ENCODE measurements at places on chromosomes 6 and 20.

DNA sequence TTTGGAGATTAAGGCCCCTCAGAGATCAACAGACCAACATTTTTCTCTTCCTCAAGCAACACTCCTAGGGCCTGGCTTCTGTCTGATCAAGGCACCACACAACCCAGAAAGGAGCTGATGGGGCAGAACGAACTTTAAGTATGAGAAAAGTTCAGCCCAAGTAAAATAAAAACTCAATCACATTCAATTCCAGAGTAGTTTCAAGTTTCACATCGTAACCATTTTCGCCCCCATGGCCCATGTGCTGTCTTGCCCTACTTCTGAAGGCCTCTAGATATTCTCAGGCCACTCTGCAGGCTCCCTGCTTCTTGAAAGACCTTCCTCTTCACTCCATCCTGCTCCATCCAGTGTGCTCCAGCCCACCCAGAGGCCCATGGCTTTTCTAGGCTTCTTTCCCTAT is 4.2 kb downstream of the IL17A start:
- DNase-seq, result no peak

DNA sequence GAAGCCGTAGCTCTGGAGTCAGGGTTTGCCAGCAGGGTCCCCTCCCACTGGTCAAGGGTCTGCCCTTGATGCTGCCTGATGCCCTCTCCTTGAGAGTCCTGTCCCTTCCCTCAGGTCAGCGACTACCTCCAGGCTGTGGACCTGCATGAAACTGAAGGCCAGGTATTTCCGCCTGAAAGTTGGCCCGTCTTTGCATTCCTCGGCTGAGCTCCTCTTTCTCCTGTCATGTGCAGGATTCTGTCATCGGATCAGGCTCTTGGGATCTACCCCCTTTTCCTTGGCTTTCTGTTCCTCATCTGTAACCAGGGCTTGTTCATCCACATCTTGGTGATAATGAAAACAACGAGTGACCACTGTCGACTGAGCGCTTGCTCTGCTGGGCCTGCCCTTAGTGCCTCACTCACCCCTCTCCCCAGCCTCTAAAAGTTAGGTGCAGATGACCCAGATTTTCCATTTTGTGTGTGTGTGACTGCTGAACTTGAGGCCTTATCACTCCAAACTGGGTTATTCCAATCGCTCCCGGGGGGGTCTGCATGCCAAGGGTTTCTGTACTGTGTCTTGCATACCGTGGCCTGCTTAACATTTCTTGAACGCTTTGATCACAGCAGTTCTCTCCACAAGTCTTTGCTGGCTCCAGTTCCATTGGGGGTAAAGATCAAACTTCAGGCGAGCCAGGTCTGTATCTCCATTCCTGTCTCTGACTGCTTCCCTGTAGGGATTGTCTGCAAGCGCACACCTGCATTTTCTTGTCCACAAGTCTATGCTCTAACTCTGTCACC is 81.6 kb downstream of the DTD1 start:
- no peak for DNase-seq

GRCh38 chr6:66291905-66292304 is 584.9 kb upstream of the EYS start:
- DNase-seq, result no peak

- DNase-seq, result no peak
Measured at GRCh38 chr6:156396068-156396771, 381.0 kb upstream of the ARID1B start.

- DNase-seq, result peak; percentile 47
Measured at GRCh38 chr6:69835414-69836179, 30.8 kb upstream of the COL19A1 start.

DNA sequence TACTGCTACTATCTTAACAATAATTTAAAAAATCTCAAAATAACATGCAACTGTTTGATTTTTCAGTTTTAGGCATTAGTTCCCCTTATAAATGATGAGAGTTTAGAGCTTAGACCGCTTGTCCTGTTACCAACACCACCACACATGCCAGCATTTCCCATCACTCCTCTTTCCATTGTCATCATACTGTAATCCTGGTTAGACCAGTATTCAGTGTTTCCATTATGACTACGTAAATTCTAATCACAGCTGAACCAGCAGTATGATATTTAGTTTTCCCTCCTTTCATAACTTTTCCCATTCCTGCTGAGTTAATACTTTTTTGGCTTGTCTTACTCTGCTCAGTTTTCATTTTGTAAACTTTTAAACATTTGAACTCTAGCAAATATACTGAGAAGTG is 12.2 kb upstream of the TBC1D20 start:
- no peak for DNase-seq

DNA sequence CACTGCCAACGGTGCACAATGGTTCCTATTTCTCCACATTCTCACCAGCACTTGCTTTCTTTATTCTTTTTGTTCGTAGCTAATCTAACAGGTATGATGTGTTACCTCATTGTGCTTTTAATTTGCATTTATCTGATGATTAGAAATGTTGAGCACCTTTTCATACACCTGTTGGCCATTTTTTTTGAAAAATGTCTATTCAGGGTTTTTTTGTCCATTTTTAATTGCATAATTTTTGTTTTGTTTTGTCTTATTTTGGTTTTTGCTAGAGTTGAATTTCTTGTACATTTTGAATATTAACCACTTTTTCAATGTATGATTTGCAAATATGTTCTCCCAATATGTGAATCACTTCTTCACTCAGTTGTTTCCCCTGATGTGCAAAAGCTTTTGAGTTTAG is 150.6 kb downstream of the TENT5A start:
- no peak for DNase-seq

- no peak for DNase-seq
Measured at GRCh38 chr6:150680510-150680909, 80.8 kb downstream of the PLEKHG1 start.

DNA sequence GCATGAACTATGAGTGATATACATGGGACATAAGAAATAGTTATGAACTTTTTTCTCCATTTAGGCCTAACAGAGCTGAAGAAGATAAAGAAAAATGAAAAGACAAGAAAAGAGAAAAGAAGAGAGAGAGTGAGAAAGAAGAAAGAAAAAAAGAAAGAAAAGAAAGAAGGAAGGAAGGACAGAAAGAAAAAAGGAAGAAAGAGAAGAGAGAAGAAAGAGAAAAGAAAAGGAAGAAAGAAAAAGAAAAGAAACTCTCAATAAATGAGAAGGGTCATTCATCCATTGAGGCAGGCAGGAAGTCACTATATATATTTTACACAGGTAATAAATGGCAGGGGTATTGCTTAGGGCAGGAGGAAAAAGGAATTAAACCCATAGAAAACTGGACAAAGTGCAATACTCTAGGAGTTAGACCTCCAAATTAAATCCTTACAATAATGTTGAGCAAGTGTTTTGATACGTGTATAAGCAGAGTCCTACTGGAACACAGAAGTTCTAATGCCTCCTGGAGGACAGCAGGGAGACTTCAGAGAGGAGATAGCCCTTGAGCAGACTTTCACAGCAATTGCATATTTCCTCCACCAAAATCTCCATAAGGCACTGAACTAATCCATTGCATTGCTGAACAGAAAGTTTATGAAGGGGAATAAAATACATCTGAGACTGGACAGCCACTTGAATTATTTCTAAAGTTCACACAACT is 86.4 kb upstream of the TENT5A start:
- no peak for DNase-seq

GRCh38 chr20:4076671-4077070 is 61.3 kb upstream of the RNF24 start:
- no peak for DNase-seq

GRCh38 chr6:108995296-108995695 is 99.3 kb downstream of the SESN1 start:
- DNase-seq, result no peak

DNA sequence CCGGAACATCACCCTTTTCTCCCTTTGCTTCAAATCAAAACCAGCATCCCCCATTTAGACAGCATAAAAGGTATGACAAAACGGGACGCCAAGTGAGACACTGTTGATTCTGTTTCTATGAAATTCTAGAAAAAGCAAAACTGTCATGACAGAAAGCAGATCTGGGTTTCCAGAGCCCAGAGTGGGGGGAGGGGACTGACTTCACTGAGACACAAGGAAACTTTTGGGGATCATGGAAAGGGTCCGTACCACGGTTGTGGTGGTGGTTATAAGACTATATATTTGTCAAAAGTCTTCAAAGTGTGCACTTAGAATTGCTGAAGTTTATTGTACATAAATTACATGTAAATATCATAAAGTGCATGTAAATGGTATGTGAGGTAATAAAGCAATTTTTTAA is 82.6 kb downstream of the SLC22A3 start:
- DNase-seq, result no peak

DNA sequence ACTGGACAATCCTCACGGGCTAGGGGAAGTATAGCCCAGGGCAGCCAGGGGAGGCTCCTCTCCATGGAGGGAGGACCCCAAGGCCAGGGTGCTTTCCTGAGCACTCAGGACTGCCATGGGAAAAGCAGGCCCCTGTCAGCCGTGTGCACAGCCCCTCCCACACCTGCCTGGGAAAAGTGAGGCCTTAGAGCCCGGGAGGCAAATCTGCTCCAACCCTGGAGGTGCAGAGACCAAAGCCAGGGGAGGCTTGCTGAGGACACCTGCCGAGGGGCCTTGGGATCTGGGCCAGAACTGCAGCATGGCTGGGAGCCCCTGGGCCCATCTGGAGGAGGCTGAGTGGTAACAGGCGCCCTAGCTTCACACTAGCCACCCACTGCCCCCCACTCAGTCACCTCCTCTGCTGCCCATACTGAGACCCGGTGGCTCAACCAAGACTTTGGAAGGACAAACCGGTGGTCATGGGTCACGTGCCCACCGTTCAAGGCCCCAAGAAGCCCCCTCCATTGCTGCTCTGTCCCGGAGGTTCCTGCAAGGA is 55.2 kb downstream of the YTHDF1 start:
- no peak for DNase-seq

DNA sequence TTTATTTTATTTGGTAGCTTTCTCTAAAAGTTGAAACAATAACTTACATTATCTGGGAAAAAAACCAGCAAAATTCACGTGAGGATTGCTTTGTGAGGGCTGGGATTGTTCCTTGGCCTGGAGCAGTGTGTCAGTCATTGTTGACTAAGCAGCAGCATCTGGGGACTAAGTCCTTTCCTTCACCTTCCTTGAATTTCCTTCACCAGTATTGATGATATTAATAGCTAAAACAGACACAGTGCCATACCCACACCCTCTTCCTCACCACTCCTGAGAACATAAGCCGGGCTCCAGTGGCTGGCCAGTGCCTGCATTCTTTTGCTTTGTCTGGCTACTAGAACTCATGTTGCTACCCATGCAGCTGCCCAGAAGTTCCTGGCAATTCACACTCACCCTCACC is 23.7 kb downstream of the PLCB1 start:
- no peak for DNase-seq

DNA sequence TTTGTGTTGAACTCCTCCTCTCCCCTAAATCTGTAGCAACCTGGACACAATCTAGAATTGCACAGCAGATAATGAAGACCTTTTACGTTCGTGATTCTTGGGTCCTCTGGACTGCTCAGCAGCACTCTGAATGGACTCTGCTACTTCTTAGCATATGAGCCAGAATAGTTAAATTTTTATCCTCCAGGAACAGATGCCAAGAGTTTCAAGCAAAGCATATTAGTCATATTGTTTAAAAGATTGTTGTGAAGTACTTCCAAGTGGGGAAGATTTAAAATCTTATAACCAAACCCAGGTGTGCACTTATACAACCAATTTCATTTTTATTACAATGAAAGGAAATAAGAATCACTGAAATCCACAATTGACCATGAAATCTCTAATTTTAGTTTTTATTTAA is 118.9 kb upstream of the EXOC2 start:
- no peak for DNase-seq

DNA sequence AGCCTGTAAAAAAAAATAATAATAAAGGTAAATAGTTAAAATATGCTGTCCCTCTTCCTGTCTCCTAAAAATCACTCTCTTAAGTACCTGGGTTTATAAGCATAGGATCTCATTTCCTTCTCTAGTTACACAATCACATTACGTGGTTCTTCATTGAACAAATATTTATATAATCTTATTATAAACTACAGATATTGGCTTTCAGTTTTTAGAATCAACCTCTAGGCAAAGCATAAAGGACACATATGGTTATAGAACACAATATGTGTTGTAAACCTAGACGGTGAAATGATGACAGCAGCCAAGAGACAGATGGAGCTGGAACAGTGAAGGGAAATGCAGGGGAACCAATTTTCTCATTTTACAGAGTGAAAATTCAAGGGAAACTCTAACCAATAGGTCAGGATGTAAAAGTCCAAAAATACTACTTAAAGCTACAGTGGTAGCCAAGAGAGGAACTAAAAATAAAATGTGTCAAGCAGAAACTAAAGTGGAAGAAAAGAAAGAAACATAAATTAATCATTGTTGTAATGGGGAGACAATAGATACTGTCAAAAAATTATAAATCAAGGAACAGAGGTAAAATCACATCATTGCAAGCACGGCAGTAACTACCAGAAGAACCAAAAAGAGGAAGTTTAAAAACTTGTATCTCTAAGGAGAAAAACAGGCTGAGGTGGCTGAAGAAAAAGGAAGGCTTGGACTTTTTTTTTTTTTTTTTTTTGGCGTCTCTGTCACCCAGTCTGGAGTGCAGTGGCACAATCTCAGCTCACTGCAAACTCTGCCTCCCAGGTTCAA is 82.8 kb upstream of the CDYL start:
- no peak for DNase-seq

DNA sequence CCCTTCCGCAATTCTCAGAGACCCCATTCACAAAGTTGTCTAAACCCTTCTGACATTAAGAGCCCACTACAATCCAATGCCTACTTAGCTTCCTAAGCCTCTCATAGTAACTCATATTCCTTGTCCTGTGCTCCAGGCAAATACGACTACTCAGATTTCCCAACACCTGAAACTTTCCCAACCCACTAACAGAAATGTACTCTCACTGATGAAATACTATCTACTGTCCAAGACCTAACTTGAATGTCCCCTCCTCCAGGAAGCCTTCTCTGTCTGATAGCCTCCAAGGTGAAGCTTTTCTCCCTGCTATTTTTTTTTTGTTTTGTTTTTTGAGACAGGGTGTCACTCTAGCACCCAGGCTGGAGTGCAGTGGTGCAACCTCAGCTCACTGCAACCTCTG is 30.4 kb downstream of the GPLD1 start:
- DNase-seq, result no peak

- no peak for DNase-seq
Measured at GRCh38 chr20:34987288-34988190, 31.9 kb downstream of the MYH7B start.

- no peak for DNase-seq
Measured at GRCh38 chr6:33391922-33392594, 435 bp downstream of the KIFC1 start.

- no peak for DNase-seq
Measured at GRCh38 chr20:62993856-62994494, 12.8 kb downstream of the BHLHE23 start.

DNA sequence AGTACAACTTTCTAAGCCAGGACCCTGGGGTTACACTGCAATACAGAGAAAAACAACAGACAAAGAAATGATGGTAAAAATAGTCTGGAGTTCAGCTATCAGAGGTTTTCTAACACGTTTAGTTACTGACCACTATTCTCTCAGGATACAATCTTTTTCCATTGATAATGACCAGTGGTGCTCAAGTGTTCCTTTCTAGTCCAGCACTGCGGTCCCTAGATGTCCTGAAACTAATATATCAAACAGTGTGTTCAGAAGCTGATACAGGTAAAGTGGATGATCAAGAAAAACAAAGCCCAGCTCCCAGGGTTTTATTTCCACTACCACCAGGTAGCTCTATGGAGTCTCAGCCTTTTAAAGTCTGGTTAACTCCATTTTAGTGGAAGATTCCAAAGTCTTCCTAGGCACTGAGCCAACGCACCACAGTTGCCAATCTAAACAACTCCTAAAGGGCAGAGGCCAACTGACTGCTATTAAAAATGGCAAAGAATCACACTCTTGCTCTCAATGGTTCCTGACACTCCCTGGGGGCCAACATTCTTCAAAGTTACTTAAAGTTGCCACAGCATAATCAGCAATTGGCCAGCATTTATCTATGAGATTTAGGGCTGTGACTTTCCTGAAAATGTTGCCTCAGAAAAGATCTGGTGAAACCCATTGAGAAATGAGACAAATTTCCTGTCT is 38.2 kb downstream of the DZANK1 start:
- peak; percentile 71 for DNase-seq
